ENCODE measurements at places on chromosomes 11 and 22. TPM values are rescaled to one million over a fixed set of nuclear protein-coding genes. Genes with fewer than 3 reads are reported as not detected.

GRCh38 chr22:19965771-19966709 lies 24.4 kb upstream of the TXNRD2 start:
- DNase-seq, result no peak

- DNase-seq, result no peak
Observed at GRCh38 chr11:95451682-95452081, 220.7 kb upstream of the SESN3 start.

- DNase-seq, result peak; percentile 87
Observed at GRCh38 chr22:19962246-19962908, 20.8 kb upstream of the TXNRD2 start.

GRCh38 chr11:76723548-76723947 lies 53.0 kb upstream of the LRRC32 start:
- no peak for DNase-seq

DNA sequence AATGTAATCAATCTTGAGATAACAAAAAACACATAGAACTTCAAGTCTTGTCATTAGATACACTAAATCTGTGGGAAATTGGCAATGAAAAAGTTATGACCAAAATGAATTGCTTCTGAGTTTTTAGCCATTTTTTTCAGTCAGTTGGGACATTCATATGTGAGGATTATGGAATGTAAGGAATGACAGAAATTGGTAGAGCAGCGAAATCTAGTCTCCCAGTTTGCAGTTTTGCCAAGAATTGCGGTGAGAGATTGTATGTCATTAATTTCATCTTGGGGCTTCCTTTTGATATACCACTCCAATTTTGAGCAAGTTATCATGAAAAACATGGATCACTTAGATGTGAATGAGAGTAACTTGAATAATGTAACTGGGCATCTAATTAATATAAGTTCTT lies 49.9 kb downstream of the SIK2 start:
- no peak for DNase-seq

GRCh38 chr22:46290121-46290842 lies 6.4 kb upstream of the GTSE1 start:
- peak; percentile 4 for DNase-seq

DNA sequence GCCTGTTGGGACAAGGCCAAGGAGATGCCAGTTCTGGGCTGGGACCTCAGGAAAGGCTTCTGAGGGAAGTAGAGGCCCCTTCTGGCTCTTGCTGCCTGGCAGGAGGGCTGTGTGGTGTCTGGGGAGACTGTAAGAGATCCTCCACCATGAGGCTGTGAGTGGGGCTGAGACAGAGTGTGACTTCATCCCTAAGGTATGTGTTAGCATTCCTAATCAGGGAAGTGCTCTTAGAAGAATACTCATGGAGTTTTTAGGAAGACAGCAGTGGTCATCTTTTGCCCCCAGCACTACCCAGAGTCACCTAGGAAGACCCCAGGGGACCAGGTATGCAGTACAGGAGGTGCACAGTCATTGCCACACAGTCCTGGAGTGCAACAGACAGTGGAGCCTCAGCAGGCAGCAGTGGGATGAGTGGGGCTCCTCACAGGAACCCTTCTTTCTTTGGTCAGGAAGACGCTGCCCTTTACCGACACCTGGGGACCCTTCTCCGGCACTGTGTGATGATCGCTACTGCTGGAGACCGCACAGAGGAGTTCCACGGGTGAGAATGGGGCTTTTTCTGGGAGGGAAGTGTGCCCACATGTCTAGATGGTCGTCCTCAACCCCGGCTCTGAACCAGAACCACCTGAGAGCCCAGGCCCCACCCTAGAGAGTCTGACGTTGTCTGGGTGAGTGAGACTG lies 2.8 kb downstream of the RIC8A start:
- DNase-seq, result no peak

- peak; percentile 8 for DNase-seq
Observed at GRCh38 chr11:118915396-118915795, 10.3 kb downstream of the BCL9L start.

- DNase-seq, result no peak
Observed at GRCh38 chr22:43295660-43296059, 47.5 kb downstream of the SCUBE1 start.

APOA5 gene
- not detected for total RNA-seq

OVOL1 gene
- not detected for total RNA-seq

TENM4 gene
- 10.5 TPM for total RNA-seq

C11orf42 gene
- total RNA-seq, result not detected

SCGB2A2 gene
- not detected for total RNA-seq
